ENCODE measurements at places on chromosomes 1 and 21.

- DNase-seq, result no peak
Measured at GRCh38 chr1:24018611-24019580, 38.8 kb upstream of the SRSF10 start.

- peak; percentile 27 for DNase-seq
Measured at GRCh38 chr1:246107516-246108277, 399.4 kb downstream of the SMYD3 start.

GRCh38 chr1:116674011-116674531 lies 6.5 kb upstream of the IGSF3 start:
- DNase-seq, result no peak

GRCh38 chr1:18931730-18932129 lies 24.7 kb downstream of the IFFO2 start:
- DNase-seq, result no peak

DNA sequence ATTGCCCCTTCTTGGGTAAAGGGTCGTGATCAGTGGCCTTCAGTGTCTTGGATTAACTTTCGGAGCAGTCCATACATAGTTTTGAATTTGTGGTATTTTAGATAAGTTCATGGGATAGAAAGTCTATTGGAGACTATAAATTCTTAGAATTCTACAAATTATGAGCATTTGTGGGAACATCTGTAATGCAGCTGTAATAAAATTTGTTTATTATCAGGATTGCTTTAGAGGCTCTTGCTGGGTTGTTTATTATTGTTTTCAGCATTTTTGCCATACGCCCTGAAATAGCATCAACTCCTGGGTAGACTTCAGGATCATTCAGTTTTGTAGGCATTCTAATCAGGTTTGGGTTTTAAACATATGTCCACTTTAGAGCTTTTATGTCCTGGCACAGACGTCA lies 16.1 kb downstream of the LAMC1 start:
- DNase-seq, result no peak

- DNase-seq, result no peak
Measured at GRCh38 chr1:1366699-1367066, 8.3 kb downstream of the AURKAIP1 start.

DNA sequence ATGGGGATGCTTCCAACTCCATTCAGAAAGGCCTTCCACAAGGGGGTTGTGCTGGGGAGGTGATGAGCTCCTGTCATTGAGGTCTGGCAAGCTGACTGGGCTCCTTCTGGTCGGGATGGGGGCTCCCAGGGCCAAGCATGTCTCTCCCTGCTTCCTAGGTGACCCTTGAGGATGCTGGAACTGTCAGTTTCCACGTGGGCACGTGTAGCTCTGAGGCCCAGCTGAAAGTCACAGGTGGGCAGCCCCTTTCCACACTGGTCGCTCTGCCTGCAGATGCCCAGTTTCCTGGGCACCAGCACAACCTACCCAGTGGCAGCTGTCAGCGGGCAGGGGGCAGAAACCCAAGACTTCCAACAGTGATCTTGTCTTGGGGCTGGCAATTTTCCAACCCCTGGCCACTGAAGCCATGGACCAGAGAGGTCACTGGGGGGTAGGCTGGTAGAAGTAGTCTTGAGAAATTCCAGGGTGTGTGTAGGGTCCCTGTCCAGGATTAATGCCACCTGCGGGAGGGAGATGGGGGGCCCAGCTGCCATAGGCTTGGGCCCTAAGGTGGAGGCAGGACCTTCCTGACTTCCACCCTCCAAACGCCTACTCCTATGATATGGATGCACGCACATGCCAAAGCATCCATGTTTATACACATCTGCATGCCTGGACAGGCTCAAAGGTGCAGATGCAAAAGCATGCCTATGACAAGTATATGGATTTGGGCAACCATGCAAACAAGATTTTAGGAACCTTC lies 97.1 kb downstream of the TRIM11 start:
- no peak for DNase-seq

- no peak for DNase-seq
Measured at GRCh38 chr1:33346533-33346926, 25.6 kb upstream of the A3GALT2 start.

DNA sequence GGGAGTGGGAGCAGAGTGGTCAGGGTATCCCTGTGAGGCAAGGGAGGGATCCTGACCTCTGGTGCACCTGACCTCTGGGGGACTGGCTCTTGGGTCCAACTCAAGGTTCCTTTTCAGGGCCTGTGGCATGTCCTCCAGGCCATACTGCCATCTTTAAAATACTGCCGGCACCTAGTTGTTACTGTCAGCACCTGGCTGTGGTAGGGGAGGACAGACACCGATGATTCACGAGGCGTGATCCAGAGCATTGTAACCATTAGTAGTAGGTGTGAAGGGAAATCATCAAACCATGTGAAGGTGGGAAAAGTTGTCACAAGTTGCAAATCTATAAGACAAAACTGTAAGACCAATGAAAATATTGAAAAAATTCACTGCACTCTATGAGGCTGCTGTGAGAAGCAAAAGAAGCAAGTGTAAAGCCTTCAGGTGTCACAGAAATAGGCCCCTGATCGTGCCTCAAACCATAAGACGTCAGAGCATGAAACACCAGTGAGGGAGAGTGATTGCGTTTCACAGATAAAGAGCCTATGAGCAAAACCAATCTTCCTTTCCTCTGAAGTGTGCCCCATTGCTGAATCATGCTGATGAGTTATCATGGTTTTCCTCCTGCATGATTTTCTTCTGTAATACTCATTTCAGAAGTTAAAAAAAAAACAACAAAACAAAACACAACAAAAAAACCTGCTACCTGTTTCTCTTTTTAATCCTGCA lies 55.3 kb downstream of the CDC7 start:
- no peak for DNase-seq

DNA sequence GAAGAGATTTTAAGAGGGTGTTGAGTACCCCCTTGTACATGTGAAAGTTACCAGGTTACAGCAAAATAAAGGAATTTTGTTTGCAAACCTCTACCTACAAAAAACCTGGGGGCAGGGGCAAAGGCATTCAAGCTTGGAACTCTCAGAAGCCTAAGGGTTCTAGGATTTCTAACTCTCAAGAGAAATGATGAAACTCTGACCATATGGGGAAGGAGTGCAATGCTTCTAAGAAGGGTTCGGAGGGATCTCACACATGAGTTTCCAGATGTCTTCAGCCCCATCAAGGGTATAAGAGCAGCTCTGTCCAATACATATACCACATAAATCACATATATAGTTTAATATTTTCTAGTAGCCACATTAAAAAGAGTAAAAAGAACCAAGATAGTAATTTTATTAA lies 7.3 kb upstream of the FCGR2A start:
- no peak for DNase-seq

- no peak for DNase-seq
Measured at GRCh38 chr1:231666937-231667608, 40.5 kb downstream of the DISC1 start.

- DNase-seq, result no peak
Measured at GRCh38 chr21:45945868-45946210, 35.7 kb upstream of the COL6A1 start.

- DNase-seq, result no peak
Measured at GRCh38 chr1:109926662-109927300, 16.1 kb downstream of the CSF1 start.

DNA sequence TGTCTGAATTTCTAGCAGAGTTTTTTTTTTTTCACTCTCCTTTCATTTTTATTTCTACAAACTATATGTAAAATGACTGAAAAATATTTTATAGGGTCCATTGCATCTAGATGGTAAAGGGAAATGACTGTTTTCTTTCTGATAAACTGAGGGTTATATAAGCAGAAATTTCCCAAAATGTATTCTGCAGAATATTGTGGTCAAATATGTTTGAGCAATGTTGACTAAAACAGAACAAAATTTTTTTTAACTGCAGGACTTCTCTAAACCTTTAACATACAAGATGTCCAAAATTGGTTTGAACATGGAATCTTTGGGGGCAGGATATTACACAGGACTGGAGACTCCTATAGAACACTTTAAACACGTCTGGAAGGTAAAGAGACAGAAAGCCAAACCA lies 190.5 kb downstream of the TOMM20 start:
- DNase-seq, result no peak

- no peak for DNase-seq
Measured at GRCh38 chr1:116287341-116288200, 85.5 kb upstream of the ATP1A1 start.

DNA sequence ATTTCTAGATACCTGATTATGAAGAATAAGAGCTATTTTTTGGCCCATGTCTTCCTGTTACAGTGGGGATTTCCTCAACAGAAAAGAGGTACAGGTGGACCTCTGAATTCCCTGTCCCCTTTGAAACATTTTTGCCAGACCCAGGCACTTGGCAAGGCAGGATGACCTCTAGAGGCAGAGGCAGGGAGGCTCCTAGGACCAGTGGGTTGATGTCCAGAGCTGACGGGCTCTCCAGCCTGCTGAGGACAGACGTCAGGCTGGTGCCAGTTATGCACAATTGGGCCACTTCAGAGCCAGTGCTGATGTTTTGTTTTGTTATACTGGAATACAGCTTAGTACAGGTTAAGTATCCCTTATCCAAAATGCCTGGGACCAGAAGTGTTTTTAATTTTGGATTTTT lies 18.5 kb upstream of the A3GALT2 start:
- DNase-seq, result no peak

DNA sequence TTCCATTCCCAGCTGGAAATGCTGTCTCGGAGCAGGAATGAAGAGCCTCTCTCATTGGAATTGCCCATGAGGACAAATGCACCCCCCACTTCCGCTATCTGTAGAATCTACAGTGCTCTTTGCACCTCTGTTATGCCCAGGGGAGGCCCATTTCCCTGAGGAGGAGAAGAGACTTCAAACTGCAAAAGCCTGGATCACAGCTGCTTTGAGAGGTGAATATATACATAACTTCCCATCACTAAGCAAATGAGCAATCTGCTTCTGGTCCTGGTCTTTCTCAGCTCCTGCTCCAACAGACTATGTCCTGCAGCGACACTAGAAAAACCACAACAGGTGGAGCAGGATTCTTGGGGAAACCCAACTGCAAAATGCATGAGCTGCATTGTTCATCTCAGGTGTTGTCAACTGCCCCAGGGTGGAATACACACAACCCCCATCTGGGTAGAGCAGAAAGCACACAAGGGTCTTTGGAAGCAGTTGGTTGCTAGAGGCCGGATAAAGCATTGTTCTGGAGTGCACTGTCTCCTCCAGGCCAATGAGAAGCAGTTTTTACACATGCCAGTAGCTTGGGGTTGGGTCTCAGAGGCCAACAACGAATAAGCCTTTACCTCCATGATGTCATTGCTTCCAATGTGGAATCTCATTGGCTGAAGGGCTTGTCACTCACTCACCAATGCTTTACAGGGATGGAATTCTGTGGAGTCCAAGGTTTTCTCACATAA lies 67.7 kb upstream of the RAB4A start:
- DNase-seq, result peak; percentile 2

Measured in NCI-H2081 (cell line).